ENCODE measurements at places on chromosomes 2 and 18.

- no peak for DNase-seq
Measured at GRCh38 chr2:3606028-3606369, 11.1 kb downstream of the COLEC11 start.

- DNase-seq: no peak
Measured at GRCh38 chr2:120208381-120209353, 14.5 kb downstream of the TMEM185B start.

- DNase-seq: no peak
Measured at GRCh38 chr2:15929861-15930260, 10.5 kb upstream of the MYCN start.

DNA sequence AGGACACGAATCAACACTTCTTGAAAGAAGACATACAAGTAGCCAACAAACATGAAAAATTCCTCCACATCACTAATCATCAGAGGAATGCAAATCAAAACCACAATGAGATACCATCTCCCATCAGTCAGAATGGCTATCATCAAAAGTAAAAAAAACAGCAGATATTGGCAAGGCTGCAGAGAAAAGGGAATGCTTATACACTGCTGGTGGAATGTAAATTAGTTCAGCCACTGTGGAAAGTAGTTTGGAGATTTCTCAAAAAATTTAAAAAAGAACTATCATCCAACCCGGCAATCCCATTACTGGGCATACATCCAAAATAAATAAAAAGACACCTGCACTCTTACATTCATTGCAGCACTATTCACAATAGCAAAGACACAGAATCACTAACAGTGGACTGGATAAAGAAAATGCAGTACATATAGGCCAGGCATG, 78.7 kb downstream of the GRB14 start:
- DNase-seq: peak; percentile 40

- no peak for DNase-seq
Measured at GRCh38 chr2:52810460-52810859, 957.1 kb upstream of the CHAC2 start.

GRCh38 chr2:30037016-30037415, 109.8 kb upstream of the YPEL5 start:
- no peak for DNase-seq

GRCh38 chr2:174697255-174697654, 67.0 kb downstream of the CHRNA1 start:
- DNase-seq: peak; percentile 46

DNA sequence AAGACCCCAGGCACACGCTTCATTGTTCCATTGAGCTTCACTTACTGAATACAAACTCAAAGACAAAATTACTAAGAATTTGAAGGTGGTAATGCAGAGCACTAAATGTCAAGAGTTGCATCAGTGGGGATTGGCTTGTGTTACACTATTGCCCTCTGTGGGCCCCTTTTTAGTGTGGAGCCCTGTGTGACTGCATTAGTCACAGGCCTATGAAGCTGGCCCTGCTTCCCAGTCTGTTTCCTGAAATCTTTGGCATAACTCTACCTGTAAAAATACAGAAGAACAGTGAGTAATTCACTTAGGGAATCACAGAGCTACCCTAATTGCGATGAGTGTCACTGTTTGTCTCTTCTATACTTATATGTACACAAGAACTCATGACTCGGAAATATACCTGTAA, 40.0 kb upstream of the STPG4 start:
- DNase-seq: no peak

DNA sequence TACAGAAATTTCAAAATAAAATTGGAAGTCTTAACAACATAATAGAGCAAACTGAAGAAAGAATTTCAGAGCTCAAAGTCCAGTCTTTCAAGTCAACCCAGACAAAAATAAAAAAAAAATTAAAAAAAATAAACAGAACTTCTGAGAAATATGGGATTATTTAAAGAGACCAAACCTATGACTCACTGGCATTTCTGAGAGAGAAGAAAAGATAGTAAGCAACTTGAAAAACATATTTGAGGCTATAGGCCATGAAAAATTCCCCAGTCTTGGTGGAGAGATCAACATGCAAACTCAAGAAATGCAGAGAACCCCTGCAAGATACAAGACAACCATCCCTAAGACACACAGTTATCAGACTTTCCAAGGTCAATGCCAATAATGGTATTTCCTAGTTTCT, 167.4 kb downstream of the RNF144A start:
- DNase-seq: no peak

GRCh38 chr2:179818546-179818945, 42.9 kb downstream of the ZNF385B start:
- no peak for DNase-seq

DNA sequence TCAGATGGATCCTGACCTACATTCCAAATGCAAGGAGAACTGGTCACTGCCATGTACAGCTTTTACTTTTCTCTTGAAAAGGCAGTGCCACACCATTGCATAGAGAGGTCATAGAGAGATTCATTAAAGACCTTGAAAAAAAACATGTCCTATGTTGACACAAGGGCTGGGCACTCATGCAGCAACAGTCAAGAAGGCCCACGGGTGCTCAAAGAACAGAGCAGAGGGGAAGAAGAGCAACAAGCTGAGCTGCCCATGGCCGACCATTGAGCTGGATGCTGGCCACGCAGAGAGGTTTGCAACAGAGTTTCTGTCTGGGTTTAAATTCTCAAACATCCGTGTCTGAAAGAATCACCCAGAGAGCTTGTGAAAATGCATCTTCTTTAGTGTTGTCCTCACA, 99.1 kb downstream of the ADD2 start:
- DNase-seq: no peak

DNA sequence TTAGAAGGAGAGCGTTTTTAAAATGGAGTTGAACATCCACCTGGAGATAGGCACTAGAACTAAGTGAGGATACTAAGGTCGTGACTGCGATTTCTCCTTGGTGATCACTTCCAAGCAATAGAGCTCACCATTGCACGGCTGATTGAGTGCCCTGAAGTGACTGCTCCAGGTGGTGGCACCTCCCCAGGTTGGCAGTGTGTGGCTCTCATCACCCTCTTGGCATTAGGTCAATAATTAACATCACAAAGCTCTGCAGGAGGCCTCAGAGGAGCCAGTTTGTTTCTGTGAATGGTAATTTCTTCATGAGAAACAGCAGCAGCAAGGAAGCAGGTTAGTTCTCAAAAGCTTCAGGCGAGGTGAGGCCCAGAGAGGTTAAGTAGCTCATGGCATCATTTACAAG, 259.6 kb downstream of the CLIP4 start:
- no peak for DNase-seq

GRCh38 chr2:96074156-96074555, 39.4 kb upstream of the GPAT2 start:
- no peak for DNase-seq

- DNase-seq: no peak
Measured at GRCh38 chr18:37383036-37383785, 182.4 kb downstream of the CELF4 start.

- DNase-seq: no peak
Measured at GRCh38 chr2:20410556-20411277, 36.2 kb upstream of the RHOB start.

DNA sequence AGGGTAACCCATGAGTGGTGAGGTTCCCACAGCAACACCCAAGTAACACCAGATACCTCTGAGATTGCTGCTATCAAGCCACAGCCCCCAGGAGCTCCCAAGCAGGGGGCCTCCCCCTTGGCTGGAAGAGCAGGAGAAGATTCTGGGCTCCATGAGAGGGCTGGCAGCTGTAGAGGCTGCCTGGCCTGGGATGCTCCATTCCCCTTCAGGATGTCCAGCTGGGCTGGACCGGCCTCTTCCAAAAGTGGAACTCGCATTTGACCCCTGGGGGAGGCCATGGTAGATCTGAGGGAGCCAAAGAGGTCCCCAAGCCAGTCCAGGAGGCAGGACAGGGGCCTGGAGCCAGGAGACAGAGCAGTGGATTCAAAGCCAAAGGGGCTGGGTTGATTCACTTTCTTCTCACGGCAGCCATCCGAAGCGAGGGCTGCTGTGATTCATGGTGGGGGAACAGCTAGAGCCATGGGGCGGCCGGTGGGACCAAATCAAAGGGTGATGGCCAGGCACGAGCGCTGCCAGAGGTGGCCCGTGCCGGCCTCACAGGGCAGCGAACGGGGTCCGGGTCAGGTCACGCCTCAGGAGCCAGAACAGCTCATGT, 95.3 kb upstream of the ID2 start:
- peak; percentile 39 for DNase-seq

GRCh38 chr2:181861379-181861778, 30.2 kb upstream of the ITPRID2 start:
- DNase-seq: no peak

DNA sequence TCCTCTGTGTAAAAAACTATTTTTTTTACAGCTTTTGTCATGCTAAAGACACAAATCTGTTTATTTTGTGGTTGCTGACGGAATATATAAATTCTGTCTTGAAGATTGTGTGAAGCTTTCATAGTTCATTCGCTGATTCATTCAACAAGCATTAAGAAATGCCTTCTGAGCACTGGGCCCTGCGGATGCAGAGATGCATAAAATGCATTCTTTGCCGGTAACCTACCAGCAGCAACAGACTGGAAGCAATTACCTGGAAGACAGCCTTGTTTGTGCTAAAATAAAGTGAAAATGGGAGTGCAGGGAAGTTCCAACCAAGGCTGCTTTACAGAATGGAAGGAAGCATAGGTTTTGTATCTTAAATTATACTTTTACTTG, 119.7 kb downstream of the PMAIP1 start:
- no peak for DNase-seq

- no peak for DNase-seq
Measured at GRCh38 chr2:60357996-60358395, 195.5 kb downstream of the BCL11A start.

DNA sequence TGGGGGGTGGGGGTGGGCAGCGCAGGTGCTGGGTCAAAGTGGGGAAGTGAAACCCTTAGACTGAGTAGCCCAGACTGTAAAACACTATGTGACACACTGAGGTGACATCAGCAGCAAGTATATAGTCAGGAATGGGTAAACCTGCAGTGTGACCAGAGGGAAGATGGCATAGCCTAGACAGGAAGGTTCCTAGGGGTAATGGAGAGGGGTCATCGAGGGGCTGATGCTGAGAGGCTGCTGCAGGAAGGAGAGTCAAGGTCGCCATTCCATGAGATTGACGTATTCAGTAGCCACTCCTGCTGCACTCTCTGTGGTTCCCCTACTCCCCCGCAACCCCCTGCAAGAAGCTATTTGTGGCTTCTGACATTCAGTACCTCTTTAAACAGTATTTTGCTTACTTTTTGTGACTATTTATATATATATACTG, 111.7 kb downstream of the CHST9 start:
- no peak for DNase-seq

GRCh38 chr2:237915576-237915975, 51.2 kb upstream of the UBE2F start:
- no peak for DNase-seq

DNA sequence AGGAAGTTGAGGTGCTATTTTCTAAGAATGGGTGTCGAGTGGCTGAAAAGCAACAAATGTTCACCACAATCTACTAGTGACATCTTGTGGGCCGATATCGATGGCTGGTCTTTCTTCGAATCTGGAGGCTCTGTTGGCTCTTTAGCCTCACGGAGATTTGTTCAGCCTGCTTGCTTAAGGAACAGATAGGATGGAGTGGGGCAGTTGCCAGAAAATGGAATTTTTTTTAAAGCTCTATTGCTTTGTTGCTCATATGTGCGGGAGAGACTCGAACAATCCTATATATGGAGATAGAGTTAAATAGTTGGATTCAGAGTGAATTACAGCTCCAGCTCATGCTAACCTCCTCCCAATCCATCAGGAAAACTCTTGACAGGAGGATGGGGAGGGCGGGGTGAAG, 70.9 kb upstream of the LYPD6B start:
- peak; percentile 21 for DNase-seq

DNA sequence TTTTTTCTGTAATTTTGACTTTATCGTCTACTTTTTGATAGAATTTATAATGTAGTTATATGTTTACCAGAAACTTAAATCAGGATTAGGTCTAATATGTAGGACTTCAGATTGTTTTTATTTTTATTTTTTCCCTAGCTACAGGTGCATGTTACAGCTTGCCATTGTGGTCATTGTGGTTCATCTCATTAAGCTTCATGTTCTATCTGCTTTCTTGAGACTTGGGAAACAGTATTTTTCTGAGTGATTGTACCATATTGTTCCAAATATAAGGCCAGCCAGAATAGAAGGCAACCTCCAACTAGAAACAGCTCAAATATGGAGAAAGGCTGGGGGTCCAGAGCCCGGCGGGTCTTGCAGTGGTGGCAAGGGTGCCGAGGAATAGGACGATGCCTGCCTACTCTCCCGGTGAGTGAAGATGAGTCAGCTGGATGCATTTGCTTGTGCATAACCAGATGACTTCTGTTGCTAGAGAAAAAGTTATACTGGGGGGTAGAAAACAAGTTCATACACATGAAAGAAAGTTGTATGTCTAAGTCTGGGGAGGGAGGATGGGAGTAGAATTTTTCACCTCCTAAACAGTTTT, 188.4 kb downstream of the CCDC85A start:
- DNase-seq: no peak

- no peak for DNase-seq
Measured at GRCh38 chr18:75208836-75209128, 157 bp downstream of the PTGR3 start.

- DNase-seq: no peak
Measured at GRCh38 chr2:10378189-10378588, 69.9 kb downstream of the ODC1 start.

GRCh38 chr2:240986787-240987411, 11.5 kb upstream of the SNED1 start:
- DNase-seq: peak; percentile 36

GRCh38 chr2:75523313-75524275, 37.1 kb downstream of the EVA1A start:
- no peak for DNase-seq
